ENCODE measurements at places on chromosomes 5 and 9.

DNA sequence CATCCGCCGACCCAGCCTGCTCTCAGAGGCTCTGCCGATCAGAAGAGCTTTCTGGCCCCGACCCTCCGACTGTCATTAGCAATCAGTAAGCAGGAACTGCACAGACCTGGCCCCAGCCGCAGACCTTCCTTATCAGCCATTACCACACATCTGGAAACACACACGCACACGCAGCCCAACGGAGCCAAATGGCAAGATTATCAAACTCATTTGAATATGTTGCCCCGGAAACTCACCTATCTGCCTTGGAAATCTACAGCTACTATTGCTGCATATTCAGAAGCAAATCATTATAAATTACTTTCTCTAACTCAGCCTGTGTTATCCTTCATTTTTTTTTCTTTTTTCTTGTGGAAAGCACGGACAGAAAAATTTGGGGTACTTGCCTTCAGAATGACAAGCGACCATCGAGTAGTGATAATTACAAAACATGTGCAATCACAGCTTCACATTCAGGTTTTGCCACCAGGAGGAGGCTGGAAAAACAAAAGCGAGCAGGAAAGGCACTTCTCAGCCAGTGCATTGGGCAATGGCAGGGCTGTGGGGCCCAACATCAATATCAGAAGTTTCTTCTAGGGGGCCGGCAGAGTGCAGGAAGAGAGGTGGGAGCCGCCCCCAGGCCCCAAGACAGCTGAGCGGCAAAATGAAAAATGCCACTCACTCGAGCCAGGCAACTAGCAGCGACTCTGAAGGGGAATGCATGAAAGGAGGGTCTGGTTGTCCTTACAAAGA is 122.3 kb downstream of the VAV2 start:
- no peak for DNase-seq

DNA sequence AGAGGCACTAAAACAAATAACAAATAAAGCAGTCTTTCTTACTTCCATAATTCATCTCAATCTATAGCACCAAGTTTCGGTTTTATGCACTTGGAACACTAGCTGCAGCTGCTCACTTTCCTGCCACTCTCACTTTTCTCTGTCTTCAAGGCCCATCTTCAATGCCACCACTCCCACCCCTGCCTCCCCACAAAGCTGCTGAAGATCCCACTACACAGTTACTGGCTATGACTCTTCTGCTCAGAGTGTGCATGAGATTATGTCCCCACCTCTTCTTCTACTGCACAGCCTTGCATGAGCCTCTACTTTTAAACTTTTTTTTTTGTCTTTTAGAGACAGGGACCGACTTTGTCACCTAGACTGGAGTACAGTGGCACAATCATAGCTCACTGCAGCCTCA is 77.4 kb downstream of the SAXO1 start:
- no peak for DNase-seq

DNA sequence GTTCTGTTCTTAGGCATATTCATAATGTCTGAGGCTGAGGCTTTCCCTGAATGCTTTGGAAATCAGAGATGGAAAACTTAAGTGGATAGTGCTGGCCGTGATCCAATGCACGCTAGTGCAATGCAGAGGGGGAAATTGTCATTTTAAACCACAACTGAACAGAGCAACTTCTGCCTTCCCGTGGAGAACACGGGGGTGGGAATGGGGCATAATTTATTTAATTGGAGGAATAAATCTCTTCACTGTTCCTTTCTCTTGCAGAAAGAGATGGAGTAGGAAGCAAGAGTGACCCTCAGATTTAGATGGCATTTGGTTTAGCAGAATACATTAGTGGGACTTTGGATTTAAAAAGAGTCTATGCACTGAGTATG is 22.9 kb upstream of the NREP start:
- DNase-seq = no peak

GRCh38 chr5:177365845-177366527 is 8.3 kb downstream of the RGS14 start:
- no peak for DNase-seq

DNA sequence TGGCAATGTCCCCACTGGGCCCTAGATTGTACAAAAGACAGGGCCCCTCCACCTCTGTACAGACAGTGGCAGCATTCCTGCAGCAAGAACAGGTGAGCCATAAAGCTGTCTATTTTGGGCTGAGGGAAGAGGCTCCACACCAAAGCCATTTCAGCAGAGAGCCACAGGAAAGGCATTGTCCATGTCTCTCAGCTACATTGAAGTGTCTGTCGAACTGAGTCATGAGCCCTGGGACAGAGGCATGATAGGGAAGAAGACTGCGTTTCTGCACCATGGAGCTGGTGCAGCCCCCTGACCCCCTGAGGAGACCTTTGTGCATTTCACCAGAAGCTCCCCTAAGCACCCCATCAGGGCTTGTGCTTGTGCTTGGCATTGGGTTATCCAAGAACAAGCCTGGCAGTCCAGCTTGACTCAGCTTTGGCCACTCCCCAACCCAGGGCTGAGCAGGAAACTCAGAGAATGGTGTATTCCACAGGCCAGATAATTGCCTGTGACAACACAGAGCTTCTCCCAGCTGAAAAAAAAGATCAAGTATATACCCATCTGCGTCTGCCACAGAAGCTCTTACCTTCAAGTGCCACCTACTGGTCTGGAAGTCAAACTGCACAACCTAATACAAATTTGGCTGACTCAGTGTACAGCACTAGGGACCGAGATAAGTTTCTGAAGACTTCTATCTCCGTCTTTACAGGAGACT is 5.9 kb upstream of the FRMD3 start:
- no peak for DNase-seq

DNA sequence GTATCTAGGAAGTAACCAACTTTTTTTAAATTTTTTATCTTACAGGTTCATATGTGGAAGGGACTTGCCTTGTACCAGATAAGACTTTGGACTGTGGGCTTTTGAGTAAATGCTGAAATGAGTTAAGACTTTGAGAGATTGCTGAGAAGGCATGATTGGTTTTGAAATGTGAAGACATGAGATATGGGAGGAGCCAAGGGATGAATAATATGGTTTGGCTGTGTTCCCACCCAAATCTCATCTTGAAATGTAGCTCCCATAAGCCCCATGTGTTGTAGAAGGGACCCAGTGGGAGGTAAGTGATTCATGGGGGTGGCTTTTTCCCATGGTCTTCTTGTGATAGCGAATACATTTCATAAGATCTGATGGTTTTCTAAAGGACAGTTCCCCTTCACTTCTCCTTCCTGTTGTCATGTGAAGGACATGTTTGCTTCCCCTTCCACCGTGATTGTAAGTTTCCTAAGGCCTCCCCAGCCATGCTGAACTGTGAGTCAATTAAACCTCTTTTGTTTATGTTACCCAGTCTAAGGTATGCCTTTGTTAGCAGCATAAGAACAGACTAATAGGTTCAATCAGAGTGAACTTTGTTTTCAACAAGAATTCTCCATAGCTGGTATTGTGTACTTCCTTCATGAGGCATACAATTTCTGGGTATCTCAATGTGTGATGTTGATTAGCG is 535.6 kb upstream of the MEF2C start:
- no peak for DNase-seq

DNA sequence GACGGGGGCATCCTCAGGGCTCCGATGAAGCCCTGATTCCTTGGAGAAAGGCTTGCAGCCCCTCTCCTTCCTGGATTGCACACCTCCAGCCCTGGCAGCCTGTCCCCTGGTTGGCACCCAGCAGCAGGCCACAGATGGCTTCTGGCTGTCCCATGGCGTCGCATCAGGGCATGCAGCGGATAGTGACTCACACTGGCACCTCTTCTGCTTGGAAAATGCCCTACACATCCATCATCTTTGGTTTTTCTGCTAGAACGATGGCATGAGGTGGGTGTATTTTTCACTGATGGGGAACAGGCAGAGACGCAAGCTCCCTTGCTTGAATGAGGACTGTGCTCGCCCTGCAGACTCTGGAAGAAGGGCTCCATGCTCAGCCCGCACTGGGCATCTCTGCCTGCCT is 23.2 kb upstream of the IER5L start:
- DNase-seq = no peak

GRCh38 chr5:1415059-1415425 is 30.2 kb downstream of the SLC6A3 start:
- no peak for DNase-seq

GRCh38 chr5:138752341-138752950 is 779 bp upstream of the CTNNA1 start:
- no peak for DNase-seq

- peak; percentile 29 for DNase-seq
Observed at GRCh38 chr9:95048225-95049087, 269.1 kb downstream of the FANCC start.

DNA sequence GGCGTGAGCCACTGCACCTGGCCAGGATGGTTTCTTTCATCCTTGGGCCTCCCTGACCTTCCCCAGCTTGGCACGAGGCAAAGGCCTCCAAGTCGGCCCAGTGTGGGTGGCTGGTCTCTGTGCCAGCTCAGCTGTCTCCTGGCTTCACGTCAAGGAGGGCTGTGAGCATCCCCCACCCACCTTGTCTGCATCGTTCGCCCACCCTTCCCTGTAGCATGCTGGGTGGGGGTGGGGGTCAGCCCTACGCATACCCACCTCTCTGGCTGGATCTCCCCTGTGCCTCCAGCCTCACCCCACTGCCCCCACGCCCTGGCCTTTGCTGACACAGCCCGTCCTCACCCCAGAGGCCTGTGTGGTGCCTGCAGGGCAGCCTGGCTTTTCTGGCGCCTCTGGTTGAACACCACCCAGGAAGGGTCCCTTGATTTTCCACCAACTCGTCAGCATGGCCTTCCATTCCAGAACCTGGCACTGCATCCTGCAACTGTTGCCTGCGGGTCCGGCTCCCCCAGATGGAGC is 8.8 kb upstream of the WDR5 start:
- DNase-seq = no peak

DNA sequence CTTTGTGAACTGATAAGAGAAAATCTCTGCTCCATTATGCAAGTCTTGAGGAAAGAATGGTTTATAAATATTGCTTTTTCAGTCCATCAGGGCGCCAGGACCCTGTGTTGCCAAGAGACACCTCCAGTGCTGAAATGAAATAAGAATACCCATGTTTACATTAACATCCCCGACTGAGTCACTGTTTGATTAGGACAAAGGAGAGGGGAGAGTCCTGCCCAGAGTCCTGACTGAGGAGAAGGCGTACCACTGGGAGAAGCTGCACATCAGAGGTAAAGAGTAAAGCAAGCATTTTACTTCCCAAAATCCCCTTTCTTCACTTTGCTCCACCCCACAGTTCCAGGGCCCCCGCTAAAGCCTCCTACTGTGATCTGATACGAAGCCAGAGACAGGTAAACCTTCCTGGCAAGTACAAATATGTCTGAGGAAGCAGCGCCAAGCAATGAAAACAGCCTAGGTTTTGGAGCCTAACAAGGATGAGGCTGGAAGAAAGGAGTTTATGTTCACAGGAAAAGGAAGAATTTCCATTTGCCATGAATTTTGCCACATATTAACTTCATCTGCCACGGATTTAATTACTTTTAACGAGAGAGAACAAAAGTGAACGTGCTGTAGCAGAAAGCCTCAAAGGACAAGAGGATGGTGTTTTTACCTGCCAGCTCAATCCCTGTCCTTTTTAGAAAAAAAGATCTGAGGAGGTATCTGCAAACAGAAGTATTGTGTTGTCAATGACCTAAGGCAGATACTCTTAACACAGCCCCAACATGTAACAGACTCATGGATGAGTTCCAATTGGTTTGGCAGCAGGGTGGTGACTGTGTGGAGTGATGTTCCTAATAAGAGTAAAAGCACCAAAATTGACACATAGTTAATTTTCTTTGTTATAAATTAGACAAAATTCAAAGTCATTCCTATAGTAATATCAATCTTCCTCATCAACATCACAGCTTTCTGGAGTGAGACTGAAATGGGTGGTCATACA is 209.4 kb upstream of the TLE4 start:
- DNase-seq = no peak

- DNase-seq = no peak
Observed at GRCh38 chr9:124983698-124984097, 42.8 kb upstream of the GOLGA1 start.

- no peak for DNase-seq
Observed at GRCh38 chr5:95734906-95735305, 3.8 kb downstream of the RHOBTB3 start.

- no peak for DNase-seq
Observed at GRCh38 chr9:33471361-33471760, 2.4 kb downstream of the NOL6 start.

DNA sequence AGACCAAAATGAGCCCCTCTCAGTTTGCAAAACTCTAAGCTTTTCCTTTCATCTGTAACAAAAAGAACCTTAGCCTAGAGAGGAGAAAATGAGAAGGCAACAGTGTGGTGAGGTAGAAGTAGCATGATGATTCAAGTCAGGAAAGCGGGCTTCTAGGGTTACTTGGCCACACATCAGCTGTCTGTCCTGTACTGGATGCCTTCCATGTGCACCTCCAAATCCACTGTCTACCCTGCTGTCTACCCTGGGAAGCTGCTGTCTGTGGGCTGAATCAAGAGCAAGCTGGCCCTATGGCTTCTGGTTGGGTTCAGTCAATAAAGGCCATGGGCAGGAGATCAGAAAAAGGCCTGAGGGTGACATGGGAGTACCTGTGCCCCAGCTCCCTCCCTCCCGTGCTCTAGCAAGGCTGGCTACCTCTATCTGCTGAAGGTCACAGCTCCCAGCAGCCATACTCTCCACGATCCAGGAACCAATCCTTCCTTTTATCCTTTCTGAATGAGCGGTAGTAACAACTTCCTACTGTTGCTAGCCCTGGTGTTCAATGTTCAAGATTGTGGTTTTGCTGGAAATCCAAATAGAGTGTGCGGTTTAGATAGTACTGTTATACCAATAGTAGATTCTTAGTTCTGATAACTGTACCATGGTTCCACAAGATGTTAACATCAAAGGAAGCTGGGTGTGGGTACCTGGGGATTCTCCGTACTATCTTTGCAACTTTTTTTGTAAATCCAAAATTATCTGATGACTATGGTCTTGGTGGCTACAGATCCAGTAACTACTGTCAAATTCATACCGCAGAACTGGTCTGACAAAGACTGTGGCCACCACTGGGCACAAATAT is 191.0 kb downstream of the ESM1 start:
- no peak for DNase-seq

DNA sequence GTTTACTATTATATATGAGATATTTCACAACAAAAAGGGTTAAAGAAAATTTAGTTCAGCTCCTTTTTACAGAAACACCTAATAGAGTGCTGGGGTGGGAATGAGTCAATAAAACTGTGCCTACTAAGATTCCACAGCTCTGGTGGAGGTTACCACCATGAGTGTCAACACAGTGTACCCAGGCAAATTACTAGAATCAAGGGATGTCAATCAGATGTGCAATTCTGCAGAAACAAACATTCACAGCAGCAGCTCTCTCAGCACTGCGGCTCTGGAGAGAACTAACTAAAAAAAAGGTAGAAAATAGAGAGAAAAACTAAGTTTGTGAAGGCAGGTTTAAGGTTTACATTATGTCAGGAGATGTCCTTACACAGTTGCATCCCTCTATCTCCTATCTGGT is 1313.0 kb downstream of the MAT2B start:
- DNase-seq = no peak

- no peak for DNase-seq
Observed at GRCh38 chr9:16103620-16104397, 551.0 kb downstream of the CCDC171 start.

- peak; percentile 22 for DNase-seq
Observed at GRCh38 chr9:91681461-91682305, 258.1 kb upstream of the NFIL3 start.

GRCh38 chr5:68460147-68460798 is 244.7 kb downstream of the PIK3R1 start:
- DNase-seq = no peak

Data from activated T-helper 1 cell treated with anti-CD3 and anti-CD28 coated beads, Interleukin-2, amount 50 U/mL, for 16 hours (primary cell).